ENCODE measurements at places on chromosomes 3 and 15.
A peak's percentile ranks its signal among the peaks of the same experiment; 100 is the strongest.

- no peak for DNase-seq
These were observed 27.6 kb downstream of the RFT1 start for GRCh38 chr3:53102601-53103147.

- DNase-seq, result no peak
These were observed 11.4 kb downstream of the CCDC14 start for GRCh38 chr3:123949641-123950040.

GRCh38 chr3:175957427-175957826, 1098.3 kb downstream of the NAALADL2 start:
- no peak for DNase-seq

DNA sequence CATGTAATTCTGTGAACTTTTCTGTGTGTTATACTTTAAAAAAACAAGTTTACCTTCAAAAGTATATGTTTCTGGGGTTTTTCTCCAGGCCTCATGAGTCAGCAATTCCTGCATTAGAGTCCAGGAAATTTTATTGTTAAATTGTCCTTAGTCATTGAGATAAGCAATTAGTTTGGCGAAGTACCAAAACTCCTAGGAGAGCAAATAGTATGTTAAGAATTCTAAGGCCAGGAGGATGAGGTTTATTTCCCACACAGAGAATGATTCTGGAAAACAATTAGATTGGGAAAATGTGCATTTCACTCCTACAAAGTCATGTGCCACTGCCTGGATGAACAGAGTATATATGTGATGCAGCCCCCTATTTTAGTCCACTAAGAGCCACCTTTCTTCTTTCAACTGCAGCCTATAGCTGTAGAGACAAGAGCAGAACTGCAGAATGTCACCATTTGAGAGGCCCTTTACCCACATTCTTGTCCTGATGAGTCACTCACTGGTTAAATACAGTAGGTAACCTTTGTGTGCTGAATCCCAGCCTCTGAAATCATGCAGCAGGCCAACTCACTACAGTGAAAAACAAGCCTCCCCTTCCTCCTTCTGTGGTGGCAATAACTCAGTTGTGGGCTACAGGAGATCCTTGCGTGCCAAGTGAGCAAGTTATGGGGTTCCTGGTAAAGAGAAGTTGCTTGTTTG, 452.8 kb upstream of the THBS1 start:
- peak; percentile 1 for DNase-seq

DNA sequence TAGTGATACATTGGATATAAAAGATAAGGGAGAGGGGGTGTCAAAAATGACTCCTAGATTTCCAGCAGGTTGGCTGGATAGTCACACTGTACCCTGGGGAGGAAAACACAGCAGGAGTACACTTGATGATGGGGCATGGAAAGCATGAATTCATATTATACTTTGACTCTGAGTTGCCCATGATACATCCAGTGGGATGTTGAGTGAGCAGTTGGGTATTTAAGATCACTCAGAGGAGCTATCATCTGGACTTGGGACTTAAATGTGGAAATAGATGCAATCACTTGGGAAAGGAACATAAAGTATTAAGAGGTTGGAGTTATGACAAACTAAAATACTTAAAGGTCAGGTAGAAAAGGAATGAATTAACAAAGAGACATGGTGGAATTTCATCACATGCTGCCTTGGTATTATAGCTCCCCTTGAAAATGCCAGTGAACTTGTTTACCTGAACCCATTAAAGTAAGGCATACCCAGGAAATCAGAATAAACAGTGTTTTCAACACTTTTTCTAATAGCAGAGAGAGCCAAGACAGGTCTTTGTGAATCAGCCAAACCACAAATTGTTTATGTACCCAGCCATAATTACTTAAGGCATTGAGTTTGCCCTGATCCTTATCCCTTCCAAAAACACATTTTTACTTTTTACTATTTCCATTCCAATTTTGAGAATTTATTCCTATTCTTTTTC, 49.9 kb upstream of the ABI3BP start:
- no peak for DNase-seq

- DNase-seq, result no peak
These were observed 223.7 kb upstream of the BCHE start for GRCh38 chr3:166060789-166061479.
